ENCODE measurements at places on chromosomes 3 and 15. TPM values are rescaled to one million over a fixed set of nuclear protein-coding genes. Genes with fewer than 3 reads are reported as not detected.

GRCh38 chr3:113428581-113428980 lies 12.7 kb downstream of the CFAP44 start:
- DNase-seq, result no peak

- DNase-seq, result peak; percentile 42
Measured at GRCh38 chr15:83106994-83107840, at the start of gene TM6SF1. TSS of gene TM6SF1 (plus strand) at chr15:83107645. CDS start at chr15:83107681, 36 bp downstream.

The VGLL3 gene
- 0.36 TPM for total RNA-seq

The LSM3 gene
- 14.7 TPM for total RNA-seq

Measured in endothelial cell (in vitro differentiated cells).